Immature natural killer cell (primary cell): ENCODE measurements at places on chromosomes 5 and 9.

GRCh38 chr5:83009408-83009807 lies 67.8 kb downstream of the TMEM167A start:
- DNase-seq: no peak

- DNase-seq: no peak
Measured at GRCh38 chr9:97666907-97667686, 30.0 kb downstream of the XPA start.

- no peak for DNase-seq
Measured at GRCh38 chr5:95848701-95849100, 26.2 kb upstream of the GLRX start.

GRCh38 chr5:33315189-33315588 lies 125.6 kb upstream of the TARS1 start:
- no peak for DNase-seq

GRCh38 chr5:137395011-137395755 lies 103.9 kb downstream of the SPOCK1 start:
- DNase-seq: no peak

GRCh38 chr5:58264276-58264675 lies 195.6 kb downstream of the PLK2 start:
- no peak for DNase-seq

- no peak for DNase-seq
Measured at GRCh38 chr5:150658121-150658520, 2.9 kb upstream of the MYOZ3 start.

DNA sequence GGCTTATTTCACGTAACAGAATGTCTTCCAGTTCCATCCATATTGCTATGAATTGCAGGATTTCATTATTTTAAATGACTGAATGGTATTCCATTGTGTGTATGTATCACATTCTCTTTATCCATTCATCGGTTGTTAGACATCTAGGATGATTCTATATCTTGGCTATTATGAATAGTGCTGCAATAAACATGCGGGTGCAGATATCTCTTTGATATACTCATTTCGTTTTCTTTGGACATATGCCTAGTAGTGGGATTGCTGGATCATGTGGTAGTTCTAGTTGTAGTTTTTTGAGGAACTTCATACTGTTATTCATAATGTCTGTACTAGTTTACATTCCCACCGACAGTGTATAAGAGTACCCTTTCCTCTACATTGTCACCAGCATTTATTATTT lies 460.5 kb downstream of the MAN2A1 start:
- no peak for DNase-seq

- DNase-seq: no peak
Measured at GRCh38 chr9:14380061-14380836, 66.3 kb upstream of the NFIB start.

DNA sequence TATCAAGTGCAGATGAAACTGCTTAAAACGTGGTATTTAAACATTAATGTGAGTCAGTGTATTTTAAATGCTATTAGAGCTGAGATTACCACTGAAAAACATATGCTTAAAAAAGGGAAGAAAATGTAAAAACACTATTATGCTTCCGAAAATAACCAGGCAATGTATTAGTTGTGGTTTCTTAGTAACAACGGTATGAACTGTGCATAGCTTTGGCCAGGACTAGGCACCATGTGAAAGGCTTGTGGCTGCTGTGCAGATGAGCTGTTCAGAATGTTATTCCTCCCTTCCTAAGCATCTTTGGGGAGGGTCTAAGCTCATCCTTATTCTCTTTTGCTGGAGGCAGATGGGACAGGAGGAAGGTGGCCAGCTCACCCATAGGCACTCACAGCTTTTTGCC lies 84.9 kb downstream of the NTRK2 start:
- no peak for DNase-seq

GRCh38 chr5:39216631-39217030 lies 2.7 kb downstream of the FYB1 start:
- DNase-seq: no peak

GRCh38 chr9:114370251-114370967 lies 17.4 kb downstream of the AKNA start:
- no peak for DNase-seq
